ENCODE measurements at places on chromosomes 7 and 10.

- no peak for DNase-seq
Observed at GRCh38 chr7:108384716-108385483, 71.3 kb downstream of the NRCAM start.

DNA sequence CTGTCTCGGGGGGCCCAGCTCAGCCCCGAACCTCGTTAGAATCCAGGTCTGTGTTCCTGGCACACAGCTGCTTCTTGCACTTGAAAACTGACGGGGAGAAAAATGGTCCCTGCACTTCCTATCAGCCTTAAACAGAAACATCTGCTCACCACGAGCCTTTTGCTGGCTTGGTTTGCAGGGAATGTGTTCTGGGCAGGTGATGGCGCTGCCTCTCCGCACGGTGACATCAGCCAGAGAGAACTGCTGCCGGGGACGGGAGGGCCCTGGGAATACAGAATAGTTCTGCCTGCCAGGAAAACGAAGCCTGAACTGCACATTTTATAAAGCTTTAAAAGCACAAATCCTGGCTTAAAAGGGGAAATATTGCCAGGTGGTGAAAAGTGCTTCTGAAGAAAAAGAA is 622.5 kb downstream of the TYW1 start:
- no peak for DNase-seq

GRCh38 chr10:72245949-72246525 is 27.7 kb upstream of the DDIT4 start:
- DNase-seq = no peak

DNA sequence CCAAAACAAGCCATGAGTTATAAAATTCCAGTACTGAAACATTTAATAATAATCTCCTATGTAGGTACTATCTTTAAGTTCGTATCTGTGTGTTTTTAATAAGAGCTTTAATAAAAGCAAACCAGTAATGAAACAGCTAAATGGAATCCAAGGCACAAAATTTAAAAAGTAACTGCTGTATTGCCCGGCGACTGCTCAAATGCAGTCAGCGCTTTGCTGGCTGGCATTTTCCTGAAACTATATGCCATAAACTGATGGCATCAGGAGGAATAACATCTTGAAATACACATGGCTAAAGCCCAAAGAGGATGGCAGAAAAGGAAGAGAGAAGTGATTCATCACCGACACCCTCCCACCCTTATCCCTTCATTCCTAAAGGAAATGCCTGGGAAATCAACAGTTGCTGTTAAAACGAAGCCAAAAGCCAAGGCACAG is 133.1 kb downstream of the CUBN start:
- DNase-seq = no peak
